ENCODE measurements at places on chromosomes 5 and 9.

GRCh38 chr9:306907-307306 lies 92.2 kb downstream of the DOCK8 start:
- no peak for DNase-seq

DNA sequence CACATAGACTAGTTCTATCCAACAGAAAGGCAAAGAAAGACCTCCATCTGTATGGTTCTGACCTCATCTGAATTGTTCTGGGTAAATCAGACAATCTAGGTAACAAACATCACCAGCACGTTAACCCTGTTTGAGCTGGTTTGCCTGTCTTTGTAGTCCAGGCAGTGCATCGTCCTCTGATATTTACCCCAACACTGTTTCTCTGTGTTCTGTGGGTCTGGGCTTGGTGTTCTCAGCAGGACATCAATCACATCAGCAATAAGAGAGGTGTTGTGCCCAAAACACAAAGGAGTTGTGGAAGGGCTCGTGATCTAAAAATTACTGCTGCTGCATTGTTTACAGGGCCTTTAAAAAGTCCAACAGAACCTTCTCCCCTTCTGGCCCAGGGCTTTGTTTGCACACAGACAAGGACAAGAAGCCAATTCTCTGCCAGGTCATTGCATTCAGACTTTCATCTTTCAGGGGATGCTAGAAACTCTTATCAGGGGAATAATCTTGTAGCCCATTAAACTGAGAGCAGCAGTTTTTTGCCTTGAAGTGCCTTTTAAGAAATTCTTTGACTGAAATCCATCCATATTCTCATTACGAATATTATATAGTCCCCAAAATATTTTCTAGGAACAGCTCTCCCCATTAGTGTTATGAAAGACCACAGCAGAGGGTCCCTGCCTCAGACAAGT lies 30.5 kb upstream of the MAP1B start:
- no peak for DNase-seq

DNA sequence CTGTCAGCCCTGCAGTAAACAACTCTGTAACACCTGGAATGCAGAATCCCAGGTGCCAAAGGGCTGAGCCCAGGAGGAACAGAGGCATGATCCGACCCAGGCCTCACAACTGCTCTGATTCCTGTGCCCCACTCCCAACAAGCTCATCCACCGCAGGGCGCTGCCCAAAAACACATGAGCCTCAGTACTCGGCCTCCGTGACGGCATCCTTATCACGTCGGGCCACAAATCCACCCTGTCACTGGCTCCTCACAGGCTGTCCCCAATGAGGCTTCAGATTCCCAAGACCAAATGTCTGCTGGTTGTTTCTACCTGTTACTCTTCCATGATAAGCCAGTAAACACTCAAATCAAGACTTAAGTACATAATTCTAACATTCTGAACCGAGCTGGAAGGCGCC lies 15.2 kb downstream of the QSOX2 start:
- DNase-seq: no peak

DNA sequence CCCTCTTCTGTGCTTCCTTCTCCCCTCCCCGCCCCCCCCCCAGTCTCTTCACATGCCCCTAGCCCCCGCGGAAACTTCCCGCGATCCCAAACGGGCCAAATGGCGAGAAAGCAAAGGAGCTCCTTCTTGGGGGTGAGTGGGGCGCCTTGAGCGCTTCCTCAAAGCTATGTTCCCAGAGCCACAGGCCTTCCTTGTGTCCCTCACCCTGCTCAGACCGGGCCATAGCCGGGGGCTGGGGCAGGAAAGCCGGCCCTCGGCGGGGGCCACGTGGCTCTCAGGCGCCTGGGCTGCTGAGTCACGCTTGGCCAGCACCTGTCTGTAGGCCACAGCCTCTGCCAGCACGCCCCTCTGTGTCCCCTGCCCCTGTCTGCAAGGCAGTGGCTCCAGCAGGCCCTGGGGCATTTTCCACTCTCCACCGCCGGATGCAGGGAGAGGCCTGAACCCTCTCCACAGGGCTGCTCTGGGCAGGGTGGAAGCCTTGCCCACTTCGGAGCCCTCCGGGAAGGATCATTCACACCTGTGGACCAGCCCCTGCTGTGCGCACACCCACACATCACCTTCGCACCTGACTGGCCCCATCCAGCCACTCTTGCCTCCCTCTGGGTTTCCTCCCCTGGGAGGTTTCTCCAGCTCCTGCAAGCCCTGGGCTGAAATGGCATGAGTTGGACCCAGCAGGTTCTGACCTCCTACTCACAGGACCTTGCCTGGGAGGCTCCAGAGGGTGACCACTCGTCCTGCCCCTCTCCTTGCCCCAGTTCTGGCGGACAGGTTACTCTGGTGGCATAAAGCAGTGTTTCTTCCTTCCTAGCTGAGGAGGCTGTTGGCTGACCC lies 1.2 kb upstream of the SQSTM1 start:
- no peak for DNase-seq

- no peak for DNase-seq
Measured at GRCh38 chr9:36358486-36358885, 41.6 kb downstream of the RNF38 start.

GRCh38 chr5:105687493-105687892 lies 1983.2 kb downstream of the EFNA5 start:
- DNase-seq: no peak

DNA sequence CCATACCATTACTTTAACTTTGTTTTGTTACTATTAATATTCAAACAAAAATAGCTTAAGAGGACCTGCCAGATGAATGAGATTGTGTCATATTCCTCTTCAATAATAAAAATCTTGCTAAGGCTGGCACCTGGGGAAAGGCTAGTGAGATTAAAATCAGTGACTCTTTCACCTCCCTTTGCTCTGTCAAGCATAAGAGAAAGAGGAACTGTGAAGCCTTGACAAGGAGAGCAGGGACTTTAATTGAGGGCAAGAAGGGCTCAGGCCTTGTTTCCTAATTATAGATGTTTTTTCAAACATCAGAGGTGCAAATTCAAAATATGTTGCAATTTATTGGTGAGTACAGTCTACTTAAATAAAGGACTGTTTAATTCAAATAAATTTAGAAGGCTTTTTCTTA lies 91.7 kb downstream of the SPATA31D1 start:
- DNase-seq: no peak

GRCh38 chr5:10860645-10861422 lies 99.8 kb upstream of the DAP start:
- DNase-seq: no peak

GRCh38 chr5:88964831-88965230 lies 81.8 kb upstream of the MEF2C start:
- no peak for DNase-seq

GRCh38 chr5:171589461-171589860 lies 170.0 kb downstream of the FGF18 start:
- no peak for DNase-seq

DNA sequence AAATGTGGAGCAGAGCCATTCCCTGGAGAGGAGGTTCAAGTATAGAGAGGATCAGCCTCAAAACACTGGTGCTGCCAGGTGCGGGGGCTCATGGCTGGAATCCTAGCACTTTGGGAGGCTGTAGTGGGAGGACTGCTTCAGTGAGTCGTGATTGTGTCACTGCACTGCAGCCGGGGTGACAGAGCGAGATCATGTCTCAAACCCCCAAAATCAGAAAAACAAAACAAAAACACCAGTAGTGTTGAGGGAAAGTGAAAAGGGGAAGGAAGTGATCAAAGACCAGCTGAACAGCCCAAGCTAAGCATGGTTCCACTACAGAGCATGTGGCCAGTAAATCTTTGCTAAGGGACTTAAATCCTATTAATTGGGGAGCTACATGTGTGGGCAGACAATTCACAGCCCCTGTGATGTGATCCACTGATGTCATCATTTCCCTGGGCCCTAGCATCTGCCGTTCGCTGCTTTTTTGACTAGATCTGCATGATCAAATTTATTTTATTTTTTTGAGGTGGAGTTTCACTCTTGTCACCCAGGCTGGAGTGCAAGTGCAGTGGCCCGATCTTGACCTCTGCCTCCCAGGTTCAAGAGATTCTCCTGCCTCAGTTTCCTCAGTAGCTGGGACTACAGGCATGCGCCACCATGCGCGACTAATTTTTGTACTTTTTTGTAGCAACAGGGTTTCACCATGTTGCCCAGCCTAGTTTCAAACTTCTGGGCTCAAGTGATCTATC lies 2.7 kb upstream of the PCBD2 start:
- DNase-seq: no peak

DNA sequence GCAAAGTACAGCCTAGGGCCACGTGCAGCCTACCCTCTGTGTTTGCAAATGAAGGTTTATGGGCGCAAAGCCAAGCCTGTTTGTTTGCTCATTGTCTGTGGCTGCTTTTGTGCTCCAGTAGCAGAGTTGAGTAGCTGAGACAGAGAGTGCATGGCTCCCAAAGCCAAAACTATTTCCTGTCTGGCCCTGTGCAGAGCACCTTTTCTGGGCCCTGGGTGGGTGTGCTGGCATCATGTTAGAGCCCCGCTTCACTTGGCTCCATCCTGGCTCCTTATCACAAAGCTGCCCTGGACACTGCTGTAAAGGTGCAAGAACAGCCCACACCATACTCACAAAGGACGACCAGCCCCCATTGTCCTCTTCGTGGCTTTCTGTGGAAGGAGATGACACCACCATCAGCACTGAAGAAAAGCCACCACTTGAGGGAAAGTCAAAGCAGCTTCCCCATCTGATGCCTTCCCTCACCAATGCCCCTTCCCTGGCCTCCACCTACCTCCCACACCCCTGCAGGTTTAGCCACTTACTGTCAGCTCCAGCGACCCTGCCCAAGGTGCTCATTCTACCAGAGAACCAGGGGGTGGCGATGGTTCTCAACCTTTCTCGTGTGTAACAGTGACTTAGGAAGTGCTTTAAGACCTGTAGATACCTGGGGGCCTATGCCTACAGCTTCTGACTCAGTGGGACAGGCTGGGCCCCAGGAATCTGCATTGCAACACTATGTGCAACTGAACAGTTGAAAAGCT lies 23.4 kb downstream of the LCP2 start:
- no peak for DNase-seq

DNA sequence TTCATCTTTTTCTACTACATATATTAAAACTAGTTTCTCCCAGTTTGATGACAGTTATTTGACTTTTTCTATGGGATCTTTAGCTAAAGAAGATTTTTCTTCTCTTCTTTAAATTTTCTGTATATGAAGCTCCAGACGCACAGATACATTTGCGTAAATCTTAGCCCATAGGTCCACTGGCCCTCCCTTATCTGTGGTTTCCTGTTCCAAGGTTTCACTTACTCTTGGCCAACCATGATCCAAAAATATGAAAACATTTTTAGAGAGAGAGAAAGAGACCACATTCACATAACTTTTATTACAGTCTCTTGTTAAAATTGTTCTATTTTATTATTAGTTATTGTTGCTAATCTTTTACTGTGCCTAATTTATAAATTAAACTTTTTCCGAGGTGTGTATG lies 270.2 kb upstream of the DAPK1 start:
- DNase-seq: no peak

DNA sequence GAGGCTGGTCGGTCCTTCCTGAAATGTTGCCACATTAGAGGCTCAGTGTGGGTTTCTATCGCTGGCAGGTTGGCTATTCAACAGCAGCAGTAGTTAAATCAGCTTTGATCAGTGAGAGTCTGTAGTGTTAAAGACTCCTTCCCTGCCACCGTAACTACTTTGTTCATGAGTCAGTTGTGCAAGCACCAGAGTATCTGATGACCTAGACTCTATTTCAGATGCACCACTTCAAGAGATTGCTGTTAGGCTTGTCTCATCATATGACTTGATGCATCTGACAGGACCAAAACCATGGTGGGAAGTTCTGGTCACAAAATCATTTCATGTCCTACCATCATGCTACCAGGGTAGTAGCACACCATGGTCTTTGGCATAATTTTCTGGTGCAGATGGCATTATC lies 482.7 kb upstream of the MPDZ start:
- DNase-seq: no peak

DNA sequence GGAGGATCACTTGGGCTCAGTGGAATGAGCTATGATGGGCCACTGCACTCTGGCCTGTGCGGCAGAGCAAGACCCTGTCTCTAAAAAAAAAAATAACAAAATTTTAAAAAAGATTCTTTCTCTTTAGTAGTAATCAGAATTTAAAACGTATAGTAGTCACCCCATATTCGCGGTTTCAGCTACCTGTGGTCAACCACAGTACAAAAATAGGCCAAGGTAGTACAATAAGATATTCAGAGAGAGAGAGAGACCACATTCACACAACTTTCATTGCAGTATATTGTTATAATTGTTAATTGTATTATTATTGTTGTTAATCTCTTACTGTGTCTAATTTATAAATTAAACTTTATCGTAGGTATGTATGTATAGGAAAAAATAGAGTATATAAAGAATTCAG lies 18.7 kb downstream of the INIP start:
- DNase-seq: no peak

GRCh38 chr5:147223343-147223742 lies 11.5 kb upstream of the STK32A start:
- DNase-seq: no peak

DNA sequence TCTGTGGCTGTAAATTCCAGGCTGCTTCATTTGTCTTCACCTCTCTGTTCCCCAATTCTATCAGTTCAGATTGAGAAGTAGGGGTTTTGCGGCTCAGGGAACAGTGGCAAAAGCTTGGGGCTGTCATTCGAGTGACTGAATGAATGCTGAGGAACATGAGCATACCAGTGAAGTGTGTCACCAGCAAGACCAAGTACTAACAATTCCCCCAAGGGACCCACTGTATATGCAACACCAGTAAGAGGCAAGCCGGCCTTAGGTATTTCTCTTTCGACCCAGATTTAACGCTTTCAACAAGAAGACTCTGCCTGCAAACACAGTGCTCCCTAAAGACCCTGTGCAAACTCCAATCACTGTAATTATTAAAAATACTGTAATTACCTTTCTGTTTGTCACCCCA lies 25.8 kb downstream of the KLHL3 start:
- no peak for DNase-seq

- no peak for DNase-seq
Measured at GRCh38 chr9:136982232-136983051, at the start of gene LCNL1. LCNL1 (plus strand) TSS chr9:136982993; CDS start chr9:136983587, 594 bp downstream.

DNA sequence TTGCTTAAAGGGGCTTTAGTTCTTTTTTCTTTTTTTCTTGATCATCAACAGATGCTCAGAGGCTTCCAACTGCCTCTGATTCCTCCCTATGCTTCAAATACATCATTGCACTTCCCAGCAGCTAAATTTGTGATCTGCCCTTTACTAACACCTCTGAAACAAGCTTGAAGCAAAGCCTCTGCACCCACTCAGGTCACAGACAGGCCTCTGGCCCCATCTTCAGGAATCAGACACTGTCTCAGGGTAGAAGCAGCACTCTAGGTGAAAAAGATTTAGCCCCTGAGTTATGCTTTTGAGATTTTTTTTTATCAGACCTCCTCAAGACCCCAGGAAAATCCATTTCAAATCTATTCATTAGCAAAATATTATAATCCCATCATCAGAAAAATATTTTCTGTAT lies 91.5 kb downstream of the MAMDC2 start:
- DNase-seq: no peak

- no peak for DNase-seq
Measured at GRCh38 chr9:11755951-11756350, 937.2 kb upstream of the TYRP1 start.

GRCh38 chr9:127128341-127129072 lies 6.1 kb upstream of the ANGPTL2 start:
- no peak for DNase-seq
